ENCODE measurements at places on chromosomes 12 and 14.

- no peak for DNase-seq
These were observed 219.7 kb upstream of the PKP2 start for GRCh38 chr12:33116284-33116683.

GRCh38 chr12:82357845-82358199, 365 bp downstream of the CCDC59 start:
- no peak for DNase-seq

GRCh38 chr12:27436029-27436428, 10.5 kb upstream of the SMCO2 start:
- no peak for DNase-seq

DNA sequence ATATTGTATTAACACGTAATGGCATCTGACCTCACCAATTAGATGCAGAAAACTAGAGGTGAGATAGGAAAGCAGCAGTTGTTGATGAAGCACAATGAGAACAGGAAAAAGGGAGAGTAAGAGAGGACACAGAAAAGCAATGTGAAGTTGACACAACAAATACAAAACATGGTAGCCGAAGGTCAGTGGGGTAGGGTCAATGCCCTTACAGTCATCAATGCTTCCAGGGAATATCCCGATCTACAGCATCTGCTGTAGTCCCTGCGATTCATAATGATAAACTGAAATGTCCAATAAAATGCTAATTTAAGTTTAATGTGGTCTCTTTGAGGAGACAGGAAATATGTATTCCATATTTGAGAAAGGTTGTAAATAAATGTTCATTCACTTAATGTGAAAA, 2.9 kb upstream of the COL2A1 start:
- no peak for DNase-seq

- DNase-seq, result no peak
These were observed 4.8 kb downstream of the TOGARAM1 start for GRCh38 chr14:44966601-44967336.

- DNase-seq, result no peak
These were observed 110.9 kb downstream of the PAH start for GRCh38 chr12:102806110-102806509.

DNA sequence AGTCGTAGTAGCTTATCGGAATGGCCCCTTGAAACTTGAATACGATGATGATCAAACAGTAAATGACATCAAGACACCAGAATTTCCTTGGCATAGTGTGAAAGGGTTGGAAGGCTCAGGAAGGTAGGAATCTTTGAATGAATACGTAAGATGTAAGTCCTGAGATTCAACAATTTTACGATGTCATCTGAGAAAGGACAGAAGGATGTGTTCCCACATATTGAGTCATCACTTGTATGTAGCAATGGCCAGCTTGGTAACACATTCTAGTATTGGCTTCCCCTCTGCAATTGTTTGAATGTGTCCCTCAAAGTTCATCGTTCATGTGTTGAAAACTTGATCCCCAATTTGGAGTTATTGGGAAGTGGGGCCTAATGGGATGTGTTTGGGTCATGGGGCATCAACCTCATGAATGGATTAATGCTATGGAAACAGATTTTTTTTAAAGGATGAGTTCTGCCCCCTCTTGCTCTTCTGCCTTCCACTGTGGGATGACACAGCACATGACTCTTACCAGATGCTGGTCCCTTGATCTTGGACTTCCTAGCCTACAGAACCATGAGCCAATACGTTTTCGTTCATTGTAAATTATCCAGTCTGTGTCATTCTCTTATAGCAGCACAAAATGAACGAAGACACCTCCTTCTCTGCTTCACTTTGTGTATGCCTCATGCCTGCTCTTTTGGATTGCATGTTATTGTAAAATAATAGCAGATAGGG, 284.6 kb downstream of the BCAT1 start:
- no peak for DNase-seq

GRCh38 chr14:34049790-34050189, 98.9 kb upstream of the EGLN3 start:
- DNase-seq, result peak; percentile 11

Data from umbilical cord (tissue), 2 donors.